Stimulated activated CD4-positive, alpha-beta T cell treated with anti-CD3 and anti-CD28 coated beads, Interleukin-2, amount 100 ng/mL, for 48 hours (primary cell): ENCODE measurements at places on chromosomes 5 and 9.

DNA sequence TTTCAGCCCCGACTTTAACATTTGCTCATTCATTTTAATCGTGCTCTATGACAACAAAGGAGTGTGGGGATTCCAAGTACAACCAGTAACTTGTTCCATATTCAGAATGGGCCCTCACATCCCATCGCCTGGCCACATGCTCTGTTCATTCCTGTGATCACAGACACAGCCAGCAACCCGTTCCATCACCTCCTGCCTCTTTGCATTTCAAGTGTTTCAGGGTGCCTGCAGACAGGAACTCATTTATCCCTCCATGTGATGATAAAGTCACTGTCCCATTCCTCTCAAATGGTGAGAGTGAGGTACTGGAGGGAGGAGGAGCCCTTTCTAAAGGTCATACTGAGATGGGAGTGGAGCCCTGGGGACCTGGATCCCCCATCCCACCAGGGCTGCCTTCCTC, 571.1 kb downstream of the MAT2B start:
- DNase-seq: no peak

DNA sequence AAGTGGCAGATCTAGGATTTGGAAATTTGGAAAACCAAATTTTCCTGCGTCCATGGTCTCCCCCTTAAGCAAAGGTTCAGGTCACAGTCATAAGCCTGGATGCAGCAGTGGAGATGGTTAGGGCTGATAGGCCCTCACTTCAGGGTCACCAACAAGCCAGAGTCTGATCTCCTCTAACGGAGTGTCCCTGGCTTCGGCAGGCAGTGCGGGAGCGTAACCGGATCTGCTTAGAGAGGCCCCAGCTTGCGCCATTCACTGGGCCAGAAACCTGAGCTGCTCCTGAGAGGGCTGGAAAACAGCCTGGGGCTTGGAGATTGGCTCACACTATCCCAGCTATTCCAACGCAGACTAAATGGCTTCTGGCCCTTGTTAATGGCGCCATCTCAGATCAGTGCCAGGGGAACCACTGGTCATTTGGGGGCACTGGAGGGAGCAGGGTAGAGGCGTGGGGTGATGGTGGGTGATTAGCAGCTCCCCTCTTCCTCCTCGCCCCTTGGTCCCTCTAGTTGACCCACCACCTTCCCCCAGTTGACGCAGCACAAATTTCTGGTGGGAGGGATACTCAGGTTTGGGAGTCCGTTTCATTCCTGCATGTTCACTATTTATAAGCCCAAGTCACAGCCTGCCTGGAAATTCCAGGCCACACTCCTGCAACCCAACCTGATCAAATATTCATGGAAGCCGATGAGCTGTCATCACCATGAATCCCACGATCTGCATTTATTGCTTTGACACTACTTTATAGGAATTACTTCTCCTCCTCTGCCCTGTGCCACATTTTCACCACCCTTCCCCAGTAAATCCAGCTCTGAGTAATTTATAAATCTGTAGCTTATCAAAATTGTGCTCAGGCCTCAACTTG, 134.6 kb upstream of the CPEB4 start:
- no peak for DNase-seq

DNA sequence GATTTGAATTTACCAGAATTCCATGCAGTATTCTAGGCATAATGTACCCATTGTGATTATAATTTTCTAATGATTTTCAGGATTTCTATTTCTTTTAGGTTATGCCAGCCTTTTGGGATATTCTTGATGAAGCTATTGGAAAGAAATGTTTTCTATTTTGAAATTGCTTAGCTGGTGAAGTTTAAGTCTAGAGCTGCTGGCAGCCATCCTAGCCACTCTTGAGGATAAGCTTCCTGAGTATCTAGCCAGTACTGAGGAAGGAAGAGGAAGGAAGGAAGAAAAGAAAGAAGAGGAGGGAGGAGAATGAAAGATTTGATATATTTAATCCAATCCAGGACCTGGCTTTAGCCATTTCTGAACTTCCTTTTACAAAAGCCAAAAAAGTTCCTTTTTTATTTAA, 142.1 kb upstream of the DAB2 start:
- DNase-seq: no peak

- DNase-seq: no peak
Observed at GRCh38 chr9:120366644-120367019, 213.3 kb downstream of the CDK5RAP2 start.

GRCh38 chr5:96344678-96345577, 88.1 kb downstream of the PCSK1 start:
- no peak for DNase-seq

DNA sequence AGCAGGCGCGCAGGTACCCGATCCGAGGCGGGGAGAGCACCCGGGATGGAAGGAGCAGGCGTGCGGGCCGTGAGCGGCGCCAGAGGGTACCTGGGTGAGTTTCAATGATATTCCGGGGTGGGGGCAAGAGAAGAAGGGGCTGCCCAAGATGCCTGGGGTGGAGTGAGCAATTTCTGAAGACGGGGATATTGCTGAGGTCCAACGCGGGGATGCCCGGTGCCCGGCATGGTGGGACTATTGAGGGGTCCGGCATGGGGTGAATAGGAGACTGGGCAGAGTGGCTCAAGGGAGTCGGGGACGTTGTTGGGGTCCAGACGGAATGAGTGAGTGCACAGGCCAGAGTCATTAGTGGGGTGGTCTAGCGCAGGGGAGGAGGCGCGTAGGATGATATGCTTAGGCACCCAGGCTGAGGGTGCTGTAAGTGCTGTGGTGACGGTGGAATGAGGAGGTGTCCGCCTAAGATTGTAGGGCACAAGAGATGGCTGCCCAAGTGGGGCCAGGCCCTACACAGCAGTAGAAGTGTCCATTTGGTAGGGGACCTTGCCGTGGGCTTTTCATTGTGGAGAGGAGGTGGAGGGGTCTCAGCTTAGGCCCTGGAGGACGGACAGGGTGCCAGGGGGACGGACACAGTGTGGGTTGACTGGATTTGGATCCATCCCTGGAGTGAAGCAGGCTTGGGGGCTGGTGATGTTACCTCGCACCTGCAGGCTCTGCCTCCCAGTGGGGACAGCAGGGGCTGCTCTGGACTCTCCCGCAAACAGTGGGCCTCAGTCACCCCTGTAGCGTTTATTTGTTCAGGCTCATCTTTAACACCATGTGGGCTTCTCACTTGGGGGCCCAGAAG, 719 bp downstream of the MIGA2 start:
- no peak for DNase-seq

DNA sequence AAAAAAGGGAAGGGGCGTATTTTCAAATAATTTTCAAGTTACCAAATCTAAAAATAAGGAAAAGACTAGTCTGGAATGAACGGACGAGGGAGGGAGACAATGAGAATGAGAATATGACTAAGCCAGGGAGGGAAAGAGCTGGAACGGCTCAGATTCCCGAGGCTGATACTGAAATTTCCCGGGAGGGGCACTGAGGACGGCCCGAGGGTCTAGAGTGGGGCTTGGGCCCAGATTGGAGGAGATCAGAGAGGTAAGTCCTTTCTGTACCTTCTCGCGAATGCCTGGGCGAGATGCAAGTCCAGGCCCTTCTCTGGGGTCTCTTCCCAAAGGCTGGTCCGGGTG, 3.4 kb upstream of the CCIN start:
- no peak for DNase-seq

DNA sequence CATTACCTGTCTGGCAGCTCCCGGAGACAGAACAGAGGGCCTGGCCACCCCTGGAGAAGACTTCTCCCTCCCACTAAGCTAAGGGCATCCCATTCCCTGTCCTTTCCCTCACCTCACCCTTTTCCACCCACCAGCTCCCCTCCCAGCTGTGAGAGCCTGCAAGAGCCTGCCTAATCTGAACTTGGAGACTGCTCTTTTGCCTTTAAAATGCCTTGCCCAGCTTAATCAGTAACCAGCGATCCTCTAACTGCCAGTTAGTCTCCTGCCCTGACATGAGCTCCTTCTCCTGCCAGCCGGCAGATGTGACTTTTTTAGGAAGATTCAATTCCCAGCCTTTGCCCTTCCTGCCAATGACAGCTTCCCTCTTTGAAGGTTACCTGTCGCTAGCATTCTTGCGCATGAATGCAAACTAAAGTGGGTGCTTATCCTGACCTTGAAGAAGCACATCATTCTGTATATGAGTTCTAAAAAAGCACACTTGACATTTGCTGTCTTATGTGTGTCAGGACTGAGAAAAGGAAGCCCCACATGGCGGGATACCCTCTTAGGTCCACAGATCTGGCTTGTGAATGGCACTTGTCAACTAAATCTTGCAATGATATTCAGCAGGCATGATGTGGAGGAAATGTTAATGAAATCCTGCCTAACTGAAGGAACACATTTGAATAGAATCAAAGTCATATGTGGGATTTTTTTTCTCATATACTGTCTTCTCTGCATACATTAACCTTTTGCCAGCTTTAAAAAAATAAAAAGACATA, 411.2 kb upstream of the SLC30A5 start:
- DNase-seq: no peak

DNA sequence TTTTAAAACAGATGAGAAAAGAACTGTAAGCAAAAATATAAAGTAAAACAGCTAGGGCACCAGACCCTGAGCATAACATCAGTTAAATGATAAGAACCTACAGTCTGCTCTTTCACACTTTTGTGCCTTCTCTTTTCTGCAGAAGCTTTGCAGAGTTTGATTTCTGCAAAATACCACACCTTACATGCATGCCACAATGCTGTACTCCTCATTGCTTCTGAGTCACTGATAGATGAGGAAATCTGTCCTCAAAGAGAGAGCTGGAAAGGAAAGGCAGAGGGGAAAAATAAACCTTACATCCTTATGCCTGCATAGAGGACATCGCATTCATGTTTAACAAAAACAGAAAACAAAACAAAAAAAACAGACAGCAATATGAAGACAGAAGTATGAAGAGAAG, 142.9 kb downstream of the ATPSCKMT start:
- DNase-seq: no peak

- DNase-seq: peak; percentile 36
Observed at GRCh38 chr5:146447734-146448380, 724 bp downstream of the TCERG1 start.

- DNase-seq: no peak
Observed at GRCh38 chr5:148909040-148909439, 82.6 kb downstream of the ADRB2 start.

DNA sequence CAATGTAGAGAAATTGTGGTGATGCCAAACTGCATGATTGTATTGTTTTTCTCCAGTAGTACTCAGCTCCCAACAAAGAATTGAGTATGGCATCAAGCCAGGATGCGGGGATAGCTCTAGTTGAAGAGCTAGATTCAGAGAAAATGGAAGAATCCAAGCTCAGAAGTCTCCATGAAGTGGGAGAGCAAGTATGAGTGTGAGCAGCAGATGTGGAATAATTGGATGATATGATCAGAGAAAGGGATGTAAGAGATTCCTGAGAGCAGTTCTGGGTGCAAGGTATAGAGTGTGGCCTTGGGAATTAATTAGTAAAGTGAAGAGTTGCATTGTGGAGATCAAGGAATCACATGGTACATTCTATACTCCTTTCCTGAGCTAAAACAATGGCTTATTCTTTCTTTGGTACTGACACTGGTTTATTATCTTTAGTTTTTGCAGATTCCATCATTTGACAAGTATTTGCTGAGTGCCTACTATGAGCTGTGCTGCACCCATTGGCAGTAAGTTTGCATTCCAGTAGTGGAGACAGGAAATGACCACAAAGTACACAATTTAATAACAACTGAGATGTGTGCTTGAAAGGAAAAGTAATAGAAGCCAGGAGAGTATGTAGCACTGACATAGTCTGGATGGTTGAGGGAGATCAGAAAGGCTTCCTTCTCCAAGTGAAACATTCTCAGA, 177.1 kb downstream of the CPLANE1 start:
- no peak for DNase-seq

DNA sequence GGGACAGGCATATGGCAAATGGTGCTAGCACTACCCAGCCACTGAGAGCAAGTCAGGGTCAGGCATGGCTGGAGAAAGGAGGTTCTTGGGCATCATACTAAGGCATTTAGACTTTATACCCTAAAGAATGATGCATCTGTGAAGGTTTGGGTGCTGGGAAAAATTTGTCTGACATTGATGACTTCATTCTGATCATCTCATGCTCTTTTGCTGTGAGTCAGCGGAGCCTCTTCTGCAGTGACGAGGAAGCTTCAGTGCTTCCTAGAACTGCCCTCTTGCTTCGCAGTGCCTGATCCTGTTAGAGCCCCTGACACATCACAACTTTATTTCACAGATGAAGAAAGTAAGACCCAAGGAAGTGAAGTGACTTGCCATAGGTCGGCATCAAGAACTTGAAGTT, 266.6 kb upstream of the GAS1 start:
- no peak for DNase-seq

DNA sequence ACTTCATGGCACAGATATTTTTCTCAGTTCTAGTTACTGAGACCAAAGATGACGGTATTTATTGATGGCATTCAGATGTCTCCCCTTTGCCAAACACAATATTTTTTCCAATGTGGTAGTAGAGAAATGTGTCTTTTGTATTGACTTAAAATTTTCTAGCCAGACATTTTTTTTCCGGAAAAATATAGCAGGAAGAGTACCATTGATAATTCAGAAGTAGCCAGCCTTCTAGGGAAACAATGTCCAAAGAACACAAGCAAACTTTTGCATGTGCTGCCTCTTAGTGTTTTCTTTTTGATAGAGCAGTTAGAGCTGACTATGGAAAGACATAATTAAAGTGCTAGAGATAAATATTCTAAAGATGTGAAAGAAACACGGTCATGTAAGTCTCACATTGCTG, 231.4 kb downstream of the MARCHF11 start:
- DNase-seq: no peak

DNA sequence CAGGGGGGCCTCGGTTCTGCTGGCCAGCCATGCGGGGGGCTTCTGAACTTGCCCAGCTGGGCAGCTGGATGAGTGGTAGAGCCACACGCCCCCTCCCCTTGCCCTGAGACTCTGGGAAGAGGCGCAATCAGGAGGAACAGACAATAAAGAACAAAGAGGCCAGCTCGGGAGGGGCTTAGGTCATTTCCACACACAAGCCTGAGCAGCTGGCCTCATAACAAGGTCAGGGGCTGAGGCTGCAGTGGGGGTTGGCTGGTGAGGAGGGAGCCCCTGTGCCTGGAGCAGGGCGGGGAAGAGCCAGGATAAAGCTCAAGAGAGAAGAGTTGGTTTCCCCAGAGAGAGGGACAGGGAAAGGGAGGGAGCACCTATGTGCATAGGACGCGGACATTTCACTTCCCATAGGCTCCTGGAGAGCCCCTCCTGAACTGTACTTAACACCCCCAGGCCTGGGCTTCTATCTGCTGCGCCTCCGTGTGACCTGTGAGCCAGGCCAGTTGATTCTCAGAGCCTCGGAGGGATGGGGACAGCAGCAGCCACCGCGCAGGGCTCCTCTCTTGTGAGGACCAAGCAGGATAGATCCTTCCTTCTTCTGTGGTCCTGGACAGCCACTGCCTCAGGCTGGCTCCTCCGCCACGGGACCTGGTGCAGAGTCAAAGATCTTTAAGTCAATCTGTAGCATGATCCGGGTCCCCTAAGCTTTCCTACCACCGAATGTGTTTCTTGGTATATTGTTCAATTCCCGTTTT, 75.3 kb upstream of the GGTA1 start:
- DNase-seq: no peak

GRCh38 chr5:77797136-77797535, 21.0 kb upstream of the TBCA start:
- no peak for DNase-seq
